NCI-H345 (cell line): ENCODE measurements at places on chromosomes 11 and 22.

- no peak for DNase-seq
Measured at GRCh38 chr11:46353698-46354097, 6.4 kb downstream of the DGKZ start.

GRCh38 chr11:9600644-9601036 is 27.2 kb downstream of the WEE1 start:
- no peak for DNase-seq

DNA sequence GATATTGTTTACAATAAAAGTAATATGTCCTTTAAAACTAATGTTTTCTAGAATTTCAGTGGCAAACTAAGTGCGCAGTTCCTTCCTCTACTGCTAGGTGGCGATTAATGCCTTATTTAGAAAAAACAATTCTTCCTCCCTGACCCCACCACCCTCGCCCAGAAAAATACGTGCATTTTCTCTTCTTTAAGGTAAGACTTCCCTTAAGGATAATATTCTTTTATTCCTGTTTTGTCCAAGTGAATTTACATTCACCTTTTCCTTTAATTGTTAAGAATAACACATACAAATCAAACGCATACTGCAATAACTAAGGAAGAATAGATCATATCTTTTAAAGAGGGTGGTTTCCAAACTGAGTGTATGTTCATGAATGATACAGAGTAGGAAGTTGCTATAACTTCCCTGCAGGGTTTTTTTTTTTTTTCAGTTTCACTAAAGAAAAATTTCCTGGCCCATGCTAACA is 17.0 kb upstream of the PSMA1 start:
- DNase-seq, result peak; percentile 21

DNA sequence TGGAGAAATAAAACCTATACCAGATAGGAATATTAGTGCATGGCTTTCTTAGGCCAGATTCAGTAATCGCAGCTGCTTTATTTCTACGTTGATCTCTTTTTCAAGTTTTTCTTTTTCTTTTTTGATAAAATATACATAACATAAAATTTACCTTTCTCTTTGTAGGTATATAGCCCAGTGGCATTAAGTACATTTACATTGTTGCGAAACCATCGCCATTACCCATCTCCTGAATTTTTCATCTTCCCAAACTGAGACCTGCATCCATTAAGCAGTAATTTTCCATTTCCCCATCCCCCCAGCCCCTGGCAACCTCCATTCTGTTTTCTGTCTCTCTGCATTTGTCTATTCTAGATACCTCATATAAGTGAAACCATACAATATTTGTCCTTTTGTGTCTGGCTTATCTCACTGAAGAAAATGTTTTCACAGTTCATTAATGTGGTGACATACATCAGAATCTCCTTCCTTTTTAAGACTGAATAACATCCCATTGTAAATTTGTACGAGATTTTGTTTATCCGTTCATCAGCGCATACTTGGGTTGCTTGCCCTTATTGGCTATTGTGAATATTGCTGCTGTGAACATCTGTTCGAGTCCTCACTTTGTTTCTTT is 41.4 kb downstream of the PANX1 start:
- DNase-seq, result no peak

GRCh38 chr22:45284705-45285262 is at the start of gene UPK3A:
Gene UPK3A (plus strand): TSS chr22:45284949. CDS start chr22:45285014, 65 bp downstream.
- DNase-seq, result no peak

GRCh38 chr11:86537541-86538222 is 134.7 kb downstream of the ME3 start:
- no peak for DNase-seq

- DNase-seq, result no peak
Measured at GRCh38 chr11:68843052-68843561, 1.4 kb upstream of the CPT1A start.

GRCh38 chr11:17165247-17165890 is 42.4 kb downstream of the PIK3C2A start:
- no peak for DNase-seq

GRCh38 chr11:101003468-101003867 is 126.1 kb downstream of the PGR start:
- no peak for DNase-seq

GRCh38 chr11:2448661-2449547 is 4.1 kb downstream of the KCNQ1 start:
- DNase-seq, result no peak

DNA sequence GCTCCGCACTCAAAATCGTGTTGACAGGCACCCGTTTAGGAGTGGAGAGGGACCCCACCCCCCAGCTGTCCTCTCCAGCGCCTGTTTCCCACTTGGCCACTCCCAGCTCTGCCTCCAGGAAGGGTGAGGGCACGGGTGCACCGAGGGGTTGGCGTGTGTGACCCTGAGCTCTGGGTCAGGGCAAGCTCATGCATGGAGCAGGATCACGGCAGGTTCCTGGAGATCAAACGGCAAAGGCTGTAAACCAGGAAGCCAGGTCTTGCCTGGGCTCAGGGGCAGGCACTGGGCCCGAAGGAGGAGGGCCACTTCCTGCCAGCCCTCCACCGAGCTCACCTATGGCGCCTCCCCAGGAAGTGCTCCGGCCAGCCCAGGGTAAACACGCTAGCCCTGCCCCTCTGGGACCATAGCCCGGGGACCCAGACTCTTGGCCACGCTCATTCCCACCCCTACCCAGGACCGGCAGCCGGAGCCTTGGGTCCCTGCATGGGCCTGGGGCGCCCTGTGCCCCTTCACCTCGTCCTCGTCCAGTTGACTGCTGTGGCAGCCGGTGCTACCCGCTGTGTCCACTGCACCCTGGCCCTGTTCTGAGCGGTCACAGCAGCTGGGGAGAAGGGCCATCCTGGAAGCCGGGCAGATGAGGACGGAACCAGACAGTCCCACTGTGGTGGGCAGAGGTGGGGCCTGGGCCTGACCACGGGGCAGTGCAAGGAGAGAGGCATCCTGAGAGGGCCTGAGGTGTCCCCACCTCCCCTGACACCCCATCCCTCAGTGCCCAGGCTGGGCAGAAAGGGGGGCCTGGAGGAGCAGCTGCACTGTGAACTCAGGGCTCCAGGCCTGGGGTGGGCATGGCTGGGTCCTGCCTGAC is 1.0 kb upstream of the EPS8L2 start:
- no peak for DNase-seq

- DNase-seq, result no peak
Measured at GRCh38 chr11:69211540-69211919, 55.8 kb downstream of the SMIM38 start.
